ENCODE measurements at places on chromosomes 16 and 17.

DNA sequence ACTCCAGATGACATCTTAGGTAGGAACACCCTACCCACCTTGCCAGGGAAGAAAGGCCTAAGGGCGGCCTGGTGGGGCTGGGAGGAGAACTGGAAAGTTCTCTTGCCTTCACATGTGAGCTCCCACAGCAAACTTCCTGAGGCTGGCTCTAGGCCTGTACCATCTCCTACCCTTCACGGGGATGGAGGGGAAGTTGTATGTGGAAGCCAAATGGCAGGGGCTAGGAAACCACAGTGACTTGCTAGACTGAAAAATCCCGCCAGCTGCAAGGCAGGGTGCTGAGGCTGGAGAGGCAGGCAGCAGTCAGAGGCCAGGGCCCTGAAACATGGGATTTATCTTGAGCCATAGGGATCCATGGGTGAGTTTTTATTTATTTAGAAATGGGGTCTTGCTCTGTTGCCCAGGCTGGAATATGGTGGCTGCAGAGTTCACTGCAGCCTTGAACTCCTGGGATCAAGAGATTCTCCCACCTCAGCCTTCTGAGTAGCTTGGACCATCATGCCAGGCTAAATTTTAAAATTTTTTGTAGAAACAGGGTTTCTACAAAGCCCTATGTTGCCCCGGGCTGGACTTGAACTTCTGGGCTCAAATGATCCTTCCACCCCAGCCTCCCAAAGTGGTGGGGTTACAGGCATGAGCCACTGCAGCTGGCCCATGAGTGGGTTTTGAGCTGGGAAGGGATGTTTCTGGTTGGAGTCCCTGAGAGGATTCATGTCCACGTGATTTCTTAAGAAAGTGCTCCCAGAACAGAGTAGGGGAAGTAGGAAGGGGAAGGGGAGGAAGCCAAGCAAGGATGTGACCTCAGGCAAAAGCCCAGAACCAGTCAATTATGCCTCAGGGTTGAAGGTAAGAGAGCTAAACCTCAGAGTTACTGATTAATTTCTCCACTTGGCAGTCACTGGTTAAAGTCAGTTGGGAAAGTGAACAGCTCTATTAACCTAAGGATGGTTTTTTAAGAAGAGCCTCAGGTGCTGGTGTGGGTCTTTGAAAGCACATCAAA is 4.0 kb upstream of the KAT8 start:
- DNase-seq, result no peak

GRCh38 chr16:76443973-76444372 is 166.8 kb downstream of the CNTNAP4 start:
- no peak for DNase-seq

- DNase-seq, result no peak
Observed at GRCh38 chr16:70687102-70687511, 1.3 kb upstream of the MTSS2 start.

- no peak for DNase-seq
Observed at GRCh38 chr17:32261417-32261736, 4.3 kb upstream of the RHBDL3 start.

DNA sequence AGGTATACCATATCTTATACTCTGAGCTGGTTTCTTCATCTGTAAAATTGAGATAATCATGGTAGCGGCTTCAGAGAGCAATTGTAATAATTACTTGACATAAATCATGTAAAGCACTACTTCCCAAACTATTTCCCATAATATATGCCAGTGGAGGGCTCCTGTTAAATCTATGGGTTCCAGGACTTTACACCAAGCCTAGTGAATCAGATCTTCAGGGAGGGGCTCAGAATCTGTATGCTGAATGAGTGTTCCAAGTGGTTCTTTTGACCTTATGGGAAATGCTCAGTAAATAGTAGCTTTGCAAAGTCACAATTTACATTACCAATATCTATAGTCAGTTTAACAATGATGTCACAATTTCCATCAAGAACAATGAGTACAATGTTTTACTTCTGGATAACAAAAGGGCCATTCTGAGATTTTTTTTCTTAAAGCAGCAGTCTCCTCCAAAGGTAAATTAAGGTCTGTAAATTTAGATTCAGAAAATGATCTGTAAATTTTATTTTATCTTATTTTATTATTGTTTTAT is 50.9 kb upstream of the NLK start:
- DNase-seq, result no peak

DNA sequence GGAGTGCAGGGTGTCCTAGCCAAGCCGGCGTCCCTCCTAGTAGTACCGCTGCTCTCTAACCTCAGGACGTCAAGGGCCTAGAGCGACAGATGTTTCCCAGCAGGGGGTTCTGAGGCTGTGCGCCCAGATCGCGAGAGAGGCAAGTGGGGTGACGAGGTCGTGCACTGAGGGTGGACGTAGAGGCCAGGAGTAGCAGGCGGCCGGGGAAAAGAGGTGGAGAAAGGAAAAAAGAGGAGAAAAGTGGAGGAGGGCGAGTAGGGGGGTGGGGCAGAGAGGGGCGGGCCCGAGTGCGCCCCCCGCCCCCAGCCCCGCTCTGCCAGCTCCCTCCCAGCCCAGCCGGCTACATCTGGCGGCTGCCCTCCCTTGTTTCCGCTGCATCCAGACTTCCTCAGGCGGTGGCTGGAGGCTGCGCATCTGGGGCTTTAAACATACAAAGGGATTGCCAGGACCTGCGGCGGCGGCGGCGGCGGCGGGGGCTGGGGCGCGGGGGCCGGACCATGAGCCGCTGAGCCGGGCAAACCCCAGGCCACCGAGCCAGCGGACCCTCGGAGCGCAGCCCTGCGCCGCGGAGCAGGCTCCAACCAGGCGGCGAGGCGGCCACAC is at the start of gene MMP2:
Gene MMP2 (plus strand): TSS at position 372 of the 603 bp plus-strand sequence. CDS start 282 bp downstream, outside the sequence.
- peak; percentile 74 for DNase-seq
